DND-41 (cell line): ENCODE measurements at places on chromosomes 3 and 15.

DNA sequence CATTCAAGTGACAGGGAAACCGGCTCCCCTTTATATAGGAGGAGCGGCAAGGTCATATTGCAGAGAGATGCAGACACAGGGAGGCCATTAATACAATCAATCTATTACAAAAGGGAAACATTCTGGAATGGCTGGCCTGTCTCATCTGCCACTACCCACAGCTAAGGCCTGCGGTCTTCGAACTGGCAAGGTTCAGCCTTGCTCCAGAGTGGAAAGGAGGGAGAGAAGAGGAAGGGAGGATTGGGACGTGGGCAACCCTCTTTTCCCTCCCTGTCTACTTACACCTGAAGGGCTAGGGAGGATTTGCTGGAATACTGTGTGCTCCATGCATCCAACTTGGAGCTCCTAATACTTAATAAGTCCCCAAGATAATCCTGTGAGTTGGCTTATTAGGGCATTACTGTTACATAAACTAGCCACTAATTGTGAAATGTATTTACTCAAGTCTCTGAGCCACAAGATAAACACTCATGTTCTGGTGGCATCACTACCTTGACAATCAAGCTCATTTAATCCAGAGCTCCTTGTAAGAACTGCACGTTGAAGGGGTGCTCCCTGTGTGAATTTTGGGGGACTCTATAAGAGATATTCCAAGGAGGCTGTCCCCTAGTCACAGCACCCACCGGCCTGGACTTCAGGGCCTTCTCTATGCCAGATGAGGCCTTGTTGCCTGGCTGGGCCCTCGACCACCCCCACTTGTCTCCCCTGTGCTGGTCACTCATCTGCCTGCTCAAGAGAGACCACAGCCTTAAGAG is 19.7 kb upstream of the CCDC174 start:
- no peak overlapping the region for H3K4me3 ChIP-seq
- H3K36me3 ChIP-seq, result no peaks in the 10 kb centered on the region
- peaks cover 22% of the 10 kb centered on the region for H3K27me3 ChIP-seq

DNA sequence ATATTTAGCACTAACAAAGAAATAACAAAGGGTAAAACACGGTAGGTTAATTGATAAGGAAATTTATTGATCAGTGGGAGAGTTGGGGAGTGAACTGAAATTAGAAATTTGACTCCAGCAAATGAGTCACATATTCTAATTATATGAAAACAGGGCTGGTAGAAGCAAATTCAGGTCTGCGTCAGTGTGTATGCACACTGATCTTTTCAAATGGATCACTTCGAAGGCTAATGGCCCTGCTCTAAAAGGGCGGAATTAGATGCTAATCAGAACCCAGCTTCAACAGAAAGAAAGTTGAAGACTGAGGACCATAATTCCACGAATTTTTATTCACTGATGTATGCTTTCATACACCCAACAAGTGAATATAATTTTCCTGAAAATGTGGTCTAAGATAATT is 762.4 kb upstream of the DPPA4 start:
- no peaks in the 10 kb centered on the region for H3K36me3 ChIP-seq
- no peaks in the 10 kb centered on the region for H3K4me1 ChIP-seq
- no peaks in the 10 kb centered on the region for H3K27me3 ChIP-seq
- H3K4me3 ChIP-seq, result no peak overlapping the region

DNA sequence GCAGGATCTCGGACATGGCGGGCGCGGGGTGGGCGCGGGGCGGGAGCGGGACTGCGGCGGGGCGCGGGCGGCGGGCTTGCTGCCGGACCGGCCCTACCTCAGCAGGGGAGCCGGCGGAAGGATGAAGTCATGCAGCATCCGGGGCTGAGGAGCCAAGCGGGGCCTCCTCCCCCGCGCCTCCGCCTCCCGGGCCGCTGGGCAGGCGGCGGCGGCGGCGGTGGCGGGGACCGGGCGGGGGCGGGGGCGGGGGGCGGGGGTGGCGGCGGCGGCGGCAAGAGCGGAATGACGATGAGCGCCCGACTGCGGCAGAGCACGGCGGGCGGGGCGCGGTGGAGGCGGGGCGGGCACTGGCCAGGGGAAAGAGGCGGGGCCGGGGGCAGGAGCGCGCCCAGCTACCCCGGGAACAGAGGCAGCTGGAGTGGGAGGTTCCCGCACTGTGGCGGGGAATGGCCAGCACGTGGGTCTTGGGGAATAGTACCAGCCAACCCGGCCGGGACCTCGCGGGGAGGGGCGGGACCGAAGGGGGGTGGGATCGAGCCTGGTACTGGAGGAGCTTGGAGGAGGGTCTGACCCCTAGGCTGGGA is at the start of gene CAMK2N2:
CAMK2N2 (minus strand) TSS at position 284 of the 584 bp plus-strand sequence; CDS start at position 16, 268 bp downstream.
- DNase-seq, result peak; percentile 88
- no peaks in the 10 kb centered on the region for H3K27me3 ChIP-seq
- no peak within 1 kb of the TSS for H3K27ac ChIP-seq

- DNase-seq, result peak; percentile 31
- H3K36me3 ChIP-seq, result no peaks in the 10 kb centered on the region
- no peak overlapping the region for H3K4me3 ChIP-seq
- no peak overlapping the region for H3K27ac ChIP-seq
- H3K4me1 ChIP-seq, result no peaks in the 10 kb centered on the region
- no peaks in the 10 kb centered on the region for H3K27me3 ChIP-seq
Observed at GRCh38 chr15:85865070-85865684, 70.5 kb upstream of the KLHL25 start.

DNA sequence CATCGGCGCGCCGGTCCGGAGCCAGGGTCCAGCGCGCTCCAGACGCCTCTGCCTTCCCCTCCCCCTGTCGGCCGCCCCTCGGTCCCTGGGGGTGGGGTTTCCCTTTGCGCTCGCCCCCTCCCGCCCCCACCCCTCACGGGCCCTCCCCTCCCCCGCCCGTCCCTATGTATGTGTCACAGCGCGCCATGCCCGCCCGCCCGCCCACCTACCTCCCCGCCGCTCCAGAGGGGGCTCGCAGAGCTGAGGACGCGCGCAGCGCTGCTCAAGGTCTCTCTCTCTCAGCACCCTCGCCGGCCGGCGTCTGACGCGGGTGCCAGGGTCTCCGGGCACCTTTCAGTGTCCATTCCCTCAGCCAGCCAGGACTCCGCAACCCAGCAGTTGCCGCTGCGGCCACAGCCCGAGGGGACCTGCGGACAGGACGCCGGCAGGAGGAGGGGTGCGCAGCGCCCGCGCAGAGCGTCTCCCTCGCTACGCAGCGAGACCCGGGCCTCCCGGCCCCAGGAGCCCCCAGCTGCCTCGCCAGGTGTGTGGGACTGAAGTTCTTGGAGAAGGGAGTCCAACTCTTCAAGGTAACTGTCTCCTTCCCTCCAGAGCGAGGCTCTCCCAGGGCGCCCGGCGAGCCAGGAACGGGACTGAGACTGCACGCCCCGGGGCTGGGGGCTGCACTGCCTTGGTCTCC is at the start of gene ACAN:
ACAN (plus strand) TSS at position 196 of the 679 bp plus-strand sequence. CDS start 32,771 bp downstream, outside the sequence.
- no peaks in the 10 kb centered on the region for H3K27me3 ChIP-seq
- H3K36me3 ChIP-seq, result no peaks in the 10 kb centered on the region
- H3K27ac ChIP-seq, result no peak within 1 kb of the TSS
- H3K4me1 ChIP-seq, result no peaks in the 10 kb centered on the region

- H3K4me1 ChIP-seq, result peaks cover 2% of the 10 kb centered on the region; the same call in 1 of the 2 replicates
- H3K36me3 ChIP-seq, result no peaks in the 10 kb centered on the region
- H3K27me3 ChIP-seq, result peaks cover 8% of the 10 kb centered on the region
- no peak for DNase-seq
Observed at GRCh38 chr3:97721446-97721845, 43.1 kb upstream of the ARL6 start.

- DNase-seq, result no peak
- H3K27ac ChIP-seq, result no peak overlapping the region
- H3K4me3 ChIP-seq, result no peak overlapping the region
- peaks cover 21% of the 10 kb centered on the region for H3K27me3 ChIP-seq
- H3K36me3 ChIP-seq, result no peaks in the 10 kb centered on the region
Observed at GRCh38 chr3:156509189-156510174, 45.4 kb downstream of the SSR3 start.

GRCh38 chr3:57958642-57959422 is 49.4 kb upstream of the FLNB start:
- H3K4me1 ChIP-seq, result no peaks in the 10 kb centered on the region
- H3K36me3 ChIP-seq, result no peaks in the 10 kb centered on the region
- no peak overlapping the region for H3K27ac ChIP-seq
- no peaks in the 10 kb centered on the region for H3K27me3 ChIP-seq
- no peak overlapping the region for H3K4me3 ChIP-seq
- no peak for DNase-seq
